ENCODE measurements at places on chromosomes 12 and 14.

DNA sequence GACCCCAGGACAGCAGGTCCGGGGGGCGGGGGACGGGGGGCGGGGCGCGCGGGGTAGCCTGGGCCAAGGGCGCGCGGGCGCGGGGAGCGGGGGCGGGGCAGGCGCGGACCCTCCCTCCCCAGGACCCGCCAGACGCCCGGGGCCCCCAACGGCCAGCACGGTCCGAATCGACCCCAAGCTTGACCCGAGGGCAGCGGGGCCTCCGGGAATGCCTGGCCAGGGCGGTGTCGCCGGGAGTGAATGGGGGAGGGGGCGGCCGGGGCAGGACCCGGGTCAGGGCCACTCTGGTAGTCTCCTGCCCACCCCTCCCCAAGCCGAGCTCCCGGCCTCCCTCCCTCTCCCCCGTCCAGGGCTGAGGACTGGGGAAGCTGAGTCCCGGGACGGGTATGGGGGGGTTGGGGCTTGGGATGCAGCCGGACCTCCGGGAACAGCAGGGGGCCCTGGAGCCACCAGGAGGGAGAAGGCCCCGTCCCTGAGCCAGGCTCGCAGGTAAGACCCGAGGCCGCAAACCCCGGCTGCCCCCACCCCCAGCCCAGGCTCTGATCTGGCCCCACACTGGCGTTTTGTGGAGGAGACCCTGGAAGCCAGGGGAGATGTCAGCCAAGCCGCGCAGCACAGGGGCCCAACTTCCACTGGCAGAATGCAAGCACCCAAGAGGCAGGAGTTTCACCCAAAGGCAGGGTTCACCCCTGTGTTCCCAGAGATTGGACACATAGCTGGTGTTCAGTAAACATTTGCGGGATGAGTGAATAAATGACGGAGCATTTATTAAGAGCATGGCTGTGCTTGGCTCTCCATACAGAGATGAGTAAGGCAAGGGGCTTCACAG lies 545 bp upstream of the GALNT9 start:
- no peak for DNase-seq

- no peak for DNase-seq
Observed at GRCh38 chr14:105043641-105044040, 21.6 kb downstream of the GPR132 start.

DNA sequence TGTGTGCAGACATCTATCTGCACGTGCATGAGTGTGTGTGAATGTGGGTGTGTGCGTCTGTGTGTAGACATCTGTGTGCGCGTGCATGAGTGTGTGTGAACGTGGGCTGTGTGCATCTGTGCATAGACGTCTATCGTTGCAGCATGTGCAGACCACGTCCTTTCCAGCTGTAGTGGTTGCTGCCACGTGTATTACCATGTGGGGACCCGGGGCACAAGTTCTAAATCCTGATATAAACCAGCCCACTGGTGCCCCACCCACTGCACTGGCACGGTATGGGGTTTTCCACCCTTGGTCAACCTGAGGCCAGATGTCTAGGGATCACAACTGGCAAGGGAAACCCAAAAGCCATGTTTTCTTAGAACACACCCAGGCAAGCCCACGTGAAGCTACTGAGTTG lies 197.0 kb downstream of the ANO2 start:
- no peak for DNase-seq

DNA sequence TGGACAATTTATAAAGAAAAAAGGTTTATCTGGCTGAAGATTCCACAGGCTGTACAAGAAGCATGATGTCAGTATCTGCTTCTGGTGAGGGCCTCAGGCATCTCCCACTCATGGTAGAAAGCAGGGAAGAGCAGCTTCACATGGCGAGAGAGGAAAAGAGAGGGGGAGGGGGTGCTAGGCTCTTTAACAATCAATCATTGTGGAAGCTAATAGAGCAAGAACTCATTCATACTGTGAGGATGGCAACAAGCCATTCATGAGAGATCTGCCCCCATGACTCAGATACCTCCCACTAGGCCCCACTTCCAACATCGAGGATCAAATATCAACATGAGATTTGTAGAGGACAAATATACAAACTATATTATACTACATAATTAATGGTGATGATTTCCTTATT lies 361.9 kb upstream of the FAR2 start:
- DNase-seq = no peak

GRCh38 chr12:121628536-121628935 lies 2.2 kb downstream of the ORAI1 start:
- DNase-seq = no peak

DNA sequence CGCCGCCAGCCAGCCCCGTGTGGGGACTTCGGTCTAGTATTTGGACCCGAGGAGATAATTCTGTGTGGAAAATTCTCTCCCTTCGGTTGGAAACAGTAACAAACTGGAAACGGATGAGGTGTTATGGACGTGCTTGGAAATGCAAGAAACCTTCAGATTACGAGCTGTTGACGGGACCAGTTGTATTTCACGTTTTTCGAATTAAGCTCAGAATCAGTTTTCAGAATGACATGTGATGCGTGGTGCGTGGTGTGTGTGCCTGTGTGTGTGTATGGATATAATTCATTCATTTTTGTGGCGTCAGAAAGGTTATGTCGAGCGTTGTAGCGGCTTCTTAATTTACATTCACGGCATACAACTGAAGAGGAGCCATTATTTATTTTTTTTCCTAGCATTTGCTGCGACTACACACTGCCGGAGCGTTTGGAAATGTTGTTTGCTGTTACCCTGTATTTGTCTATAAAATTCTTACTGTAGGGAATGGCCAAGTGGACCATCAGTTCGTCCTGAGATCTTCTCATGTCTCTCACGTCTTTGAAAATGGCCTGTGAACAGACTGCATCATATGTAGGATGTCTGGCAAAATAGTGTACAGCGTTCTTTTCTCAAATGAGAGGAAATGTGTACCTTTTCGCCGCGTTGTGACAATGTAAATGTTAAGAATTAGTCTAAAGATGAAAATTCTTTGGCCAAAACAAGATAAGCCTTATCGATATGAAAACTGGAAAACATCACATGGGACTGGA lies 1.3 kb downstream of the TRAF3 start:
- no peak for DNase-seq

- peak; percentile 84 for DNase-seq
Observed at GRCh38 chr14:51860164-51860824, at the start of gene GNG2. Gene GNG2, plus strand, starts transcription at chr14:51860612. Its CDS starts 90,067 bp downstream, at chr14:51950679.

- peak; percentile 70 for DNase-seq
Observed at GRCh38 chr14:35365130-35366055, 39.2 kb downstream of the NFKBIA start.

DNA sequence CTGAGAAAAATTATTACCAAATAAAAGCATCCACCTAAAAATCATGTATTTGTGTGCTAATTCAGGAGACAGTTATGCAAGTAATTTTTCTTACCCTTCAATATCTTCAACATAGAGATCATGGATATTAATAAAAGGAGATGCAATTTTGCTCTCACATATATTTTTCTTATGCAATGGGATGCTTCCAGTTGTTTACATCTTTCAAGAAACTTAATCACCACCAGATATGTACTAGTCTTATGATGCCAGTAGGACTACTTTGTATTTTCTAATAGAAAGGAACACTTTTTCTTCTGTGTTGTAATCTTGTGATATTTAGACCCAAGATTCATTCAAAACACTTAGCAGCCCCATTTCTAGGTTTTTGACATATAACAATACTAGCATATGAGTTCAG lies 107.6 kb downstream of the NAV3 start:
- no peak for DNase-seq

GRCh38 chr14:68366656-68367055 lies 426.2 kb downstream of the ZFP36L1 start:
- DNase-seq = no peak

DNA sequence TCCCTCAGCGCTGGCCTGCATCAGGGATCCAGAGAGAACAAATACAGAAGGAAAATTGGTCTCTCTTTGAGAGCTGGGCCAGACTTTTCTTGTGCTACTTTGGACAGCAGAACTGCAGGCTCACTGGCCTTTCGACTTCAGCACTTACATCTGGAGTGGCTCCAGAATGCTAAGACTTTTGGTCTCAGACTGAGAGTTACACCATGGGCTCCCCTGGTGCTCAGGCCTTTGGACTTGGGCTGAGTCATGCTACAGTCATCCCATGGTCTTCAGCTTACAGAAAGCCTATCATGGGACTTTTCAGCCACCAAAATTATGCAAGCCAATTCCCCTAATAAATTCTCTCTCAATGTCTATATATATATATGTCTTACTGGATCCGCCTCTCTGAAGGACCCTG lies 9.0 kb upstream of the CD163 start:
- no peak for DNase-seq

DNA sequence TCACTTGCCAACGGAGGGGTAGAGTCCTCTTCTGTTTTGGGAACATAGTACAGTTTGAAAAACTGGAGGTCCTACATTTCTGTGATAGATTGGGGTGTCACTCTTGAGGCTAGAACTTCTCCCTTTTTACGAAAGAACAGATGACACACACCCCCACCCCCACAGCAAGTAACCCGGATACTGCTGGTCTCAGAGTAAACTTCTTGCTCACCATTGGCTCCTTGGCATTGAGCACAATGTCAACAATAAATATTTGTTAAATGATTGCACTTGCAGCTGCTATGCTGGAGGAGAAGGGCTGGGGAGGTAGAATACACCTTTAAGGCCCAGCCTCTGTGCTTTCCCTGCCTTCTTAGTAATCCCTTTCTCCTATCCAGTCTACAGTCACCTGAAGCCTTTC lies 149.8 kb downstream of the TGFB3 start:
- DNase-seq = no peak

- no peak for DNase-seq
Observed at GRCh38 chr12:6224550-6224949, 24.4 kb downstream of the CD9 start.

- DNase-seq = no peak
Observed at GRCh38 chr12:64019101-64019500, 174.6 kb downstream of the SRGAP1 start.

DNA sequence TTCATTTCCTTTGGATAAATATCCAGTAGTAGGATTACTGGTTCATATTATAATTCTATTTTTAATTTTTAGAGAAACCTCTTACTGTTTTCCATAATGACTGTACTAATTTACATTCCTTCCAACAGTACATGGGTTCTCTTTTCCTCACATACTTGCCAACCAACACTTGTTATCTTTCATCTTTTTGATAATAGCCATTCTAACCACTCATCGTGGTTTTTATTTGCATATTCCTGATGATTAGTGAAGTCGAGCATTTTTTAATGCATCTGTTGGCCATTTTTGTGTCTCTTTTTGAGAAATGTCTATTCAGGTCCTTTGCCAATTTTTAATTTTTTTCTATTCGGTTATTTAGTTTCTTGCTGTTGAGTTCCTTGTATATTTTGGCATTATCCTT lies 457.7 kb upstream of the PDE3A start:
- no peak for DNase-seq

GRCh38 chr12:94977766-94978468 lies 25.6 kb downstream of the NDUFA12 start:
- DNase-seq = no peak

DNA sequence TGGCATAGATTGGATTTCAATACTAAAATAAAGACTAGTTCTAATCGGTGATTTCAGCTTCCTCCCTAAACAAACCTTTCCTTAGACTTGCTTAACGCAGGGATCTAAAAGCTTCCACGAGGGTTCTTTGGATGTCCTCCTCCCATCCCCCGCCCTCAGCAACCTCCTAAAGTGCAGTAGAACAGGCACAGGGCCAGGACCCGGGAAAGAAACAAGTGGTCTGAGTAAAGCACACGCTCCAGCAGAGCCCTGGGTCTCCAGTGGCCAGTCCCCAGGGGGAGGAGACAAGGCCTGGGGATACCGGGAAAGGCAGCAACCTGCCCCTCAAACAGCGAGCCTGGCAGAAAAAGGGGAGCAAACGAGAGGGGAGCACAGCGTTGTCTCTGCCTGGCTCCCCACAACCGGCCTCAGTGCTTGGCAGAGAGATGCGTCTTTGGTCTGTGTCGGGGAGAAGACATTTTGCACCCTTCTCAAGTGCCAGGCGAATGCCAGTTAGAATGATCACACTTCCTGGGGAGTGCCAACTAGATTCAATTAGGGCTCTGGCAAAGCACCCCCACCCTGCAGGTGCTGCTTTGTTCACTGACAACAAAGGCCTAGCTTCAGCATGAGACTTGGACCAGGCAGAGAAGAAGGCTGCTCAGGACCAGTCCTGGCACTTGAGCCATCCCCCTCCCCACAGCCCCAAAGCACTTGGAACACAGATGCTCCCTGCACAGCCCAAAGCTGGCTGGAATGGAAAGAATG lies 17.1 kb upstream of the SLC6A12 start:
- no peak for DNase-seq

GRCh38 chr12:124829708-124830304 lies 33.9 kb downstream of the SCARB1 start:
- DNase-seq = no peak

DNA sequence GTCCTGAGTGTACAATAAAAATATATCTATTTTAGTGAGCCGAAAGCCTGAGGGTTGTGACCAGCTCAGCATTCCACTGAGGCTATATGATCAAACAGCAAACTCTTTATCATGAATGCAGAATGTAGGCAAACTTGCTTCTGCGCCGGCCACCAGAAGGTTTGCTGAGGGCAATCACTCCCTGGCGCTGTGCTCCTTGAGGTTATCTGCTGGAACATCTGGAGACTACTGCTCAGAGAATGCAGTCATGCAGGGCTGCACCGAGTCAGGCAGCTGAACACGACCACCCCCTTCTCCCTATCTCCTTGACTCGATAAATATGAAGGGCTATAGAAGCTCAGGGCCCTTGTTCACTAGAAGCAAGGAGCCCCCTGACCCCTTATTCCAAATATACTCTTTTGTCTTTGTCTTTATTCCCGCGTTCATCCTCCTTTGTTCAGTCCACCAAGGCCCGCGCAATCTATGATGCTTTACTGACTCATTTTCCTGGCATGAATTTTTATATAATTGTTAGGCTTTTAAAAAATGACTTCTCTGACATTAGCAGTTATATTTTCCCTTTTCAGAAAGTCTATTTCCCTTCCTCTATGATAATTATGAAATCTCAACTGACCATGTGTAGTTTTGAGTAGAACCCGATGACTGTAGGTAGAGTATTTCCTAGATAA lies 1089.3 kb downstream of the SLC16A7 start:
- no peak for DNase-seq

GRCh38 chr14:40354754-40355153 lies 922.5 kb upstream of the FBXO33 start:
- no peak for DNase-seq

DNA sequence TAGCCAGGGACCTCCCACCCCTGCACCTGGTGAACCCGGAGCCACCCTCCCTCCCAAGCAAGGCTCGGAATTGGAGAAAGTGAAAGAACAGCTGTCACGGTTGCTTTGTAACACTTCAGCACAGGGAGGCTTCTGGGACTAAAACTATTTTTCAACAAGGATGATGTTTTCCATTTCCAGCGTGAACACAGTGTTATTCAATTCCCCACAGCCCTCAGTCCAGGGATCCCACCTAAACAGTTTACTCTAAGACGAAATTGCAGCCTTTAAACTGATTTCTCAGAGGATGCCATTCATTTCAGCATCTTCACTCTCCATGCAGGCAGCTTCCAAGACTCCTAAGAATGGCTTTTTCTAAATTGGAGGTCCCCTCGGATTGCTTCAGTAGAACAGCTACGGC lies 229.2 kb downstream of the SLC15A4 start:
- no peak for DNase-seq

DNA sequence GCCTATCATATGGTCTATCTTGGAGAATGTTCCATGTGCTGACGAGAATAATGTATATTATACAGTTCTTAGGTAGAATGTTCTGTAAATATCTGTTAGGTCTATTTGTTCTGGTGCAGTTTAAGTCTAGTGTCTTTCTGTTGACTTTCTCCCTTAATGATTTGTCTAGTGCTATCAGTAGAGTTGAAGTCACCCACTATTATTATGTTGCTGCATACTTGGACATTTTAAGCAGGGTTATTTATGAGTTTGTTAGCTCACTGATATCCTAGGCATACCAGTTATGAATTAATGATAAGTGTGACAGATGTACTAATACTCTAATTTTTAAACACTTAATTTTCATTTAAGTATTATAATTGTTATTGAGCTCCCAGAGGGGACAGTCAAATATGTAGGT lies 292.5 kb downstream of the AKAP6 start:
- DNase-seq = no peak
